Urinary bladder (tissue), 4 donors: ENCODE measurements at places on chromosomes 3 and 15. TPM values are rescaled to one million over a fixed set of nuclear protein-coding genes. Genes with fewer than 3 reads are reported as not detected.

GRCh38 chr15:22968366-22968765 is 11.8 kb downstream of the CYFIP1 start:
- no peak for DNase-seq

DNA sequence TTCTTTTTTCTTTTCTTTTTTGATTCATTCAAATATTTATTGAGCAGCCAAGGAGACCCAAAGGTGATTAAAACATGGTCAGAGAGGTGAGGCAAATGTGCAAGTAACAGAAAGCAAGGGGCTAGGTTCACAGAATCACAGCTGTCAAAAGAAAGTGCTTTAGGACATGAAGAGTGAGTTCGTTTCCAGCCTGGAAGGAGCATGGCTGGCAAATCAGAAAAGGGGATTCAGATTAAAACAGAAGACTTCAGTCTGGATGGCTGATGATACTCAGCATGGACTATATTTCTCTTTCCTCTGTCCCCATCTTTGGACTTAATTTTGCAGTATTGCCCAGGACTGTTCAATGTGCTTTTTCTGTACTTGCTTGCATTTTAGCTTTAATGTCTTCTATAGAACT is 151.2 kb downstream of the NR1D2 start:
- no peak for DNase-seq

CASR gene
- total RNA-seq = 0.74 TPM

GOLIM4 gene
- 60.2 TPM for total RNA-seq

LRRIQ4 gene
- total RNA-seq = not detected

DNA sequence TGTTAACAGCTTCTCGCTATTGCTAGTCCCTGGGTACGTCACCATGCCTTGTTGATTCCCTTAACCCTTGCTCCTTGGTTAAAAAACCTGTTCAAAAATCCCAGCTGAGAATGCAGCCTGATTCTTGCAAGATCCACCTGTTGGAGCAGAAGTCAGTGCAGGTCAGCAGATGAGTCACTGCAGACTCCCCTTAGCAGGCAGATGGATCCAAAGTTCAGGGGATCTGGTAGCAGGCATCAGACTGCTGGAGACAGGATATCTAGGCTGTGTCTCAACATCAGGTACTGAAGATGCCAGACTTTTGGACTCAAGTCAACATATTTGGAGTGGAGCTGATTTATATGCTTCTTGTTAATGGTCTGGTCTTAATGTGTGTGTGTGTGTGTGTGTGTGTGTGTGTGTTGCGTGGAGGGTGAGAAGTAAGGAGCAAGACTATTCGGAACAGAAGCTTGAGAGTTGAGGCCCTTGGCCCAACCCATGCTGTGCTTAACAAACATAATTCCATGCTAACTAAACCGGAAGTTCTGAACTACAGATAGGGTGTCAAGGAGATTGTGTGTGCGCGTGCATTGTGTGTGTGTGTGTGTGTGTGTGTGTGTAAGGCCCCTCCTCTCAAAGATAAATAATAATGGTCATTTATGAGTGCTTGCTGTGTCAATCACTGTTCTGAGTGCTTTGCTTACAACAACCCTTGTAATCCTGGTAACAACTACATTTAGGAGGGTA is 1.0 kb upstream of the C3orf52 start:
- no peak for DNase-seq

DNA sequence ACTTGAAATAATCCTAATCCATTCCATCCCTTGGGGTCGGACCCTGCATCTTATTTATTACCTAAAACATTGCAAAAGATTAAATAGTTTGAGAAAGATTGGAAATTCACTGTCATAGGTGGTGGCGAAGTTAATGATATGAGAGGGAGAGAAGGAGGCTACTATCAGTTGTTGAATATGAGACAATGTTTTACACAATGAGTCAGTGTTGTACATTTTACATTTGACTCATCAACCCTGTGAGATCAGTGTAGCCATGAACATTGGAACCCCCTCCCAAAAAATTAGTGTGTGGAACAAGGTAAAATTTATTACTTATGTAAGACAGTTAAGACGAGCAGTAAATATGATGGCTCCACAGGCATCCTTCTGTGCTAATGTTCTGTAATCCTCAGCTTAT is 384.3 kb downstream of the MCTP2 start:
- DNase-seq = no peak

GRCh38 chr15:51183076-51183475 is 88.4 kb upstream of the TNFAIP8L3 start:
- DNase-seq = no peak
